Activated CD8-positive, alpha-beta memory T cell treated with anti-CD3 and anti-CD28 coated beads for 48 hours (primary cell): ENCODE measurements at places on chromosomes 1 and 21.

DNA sequence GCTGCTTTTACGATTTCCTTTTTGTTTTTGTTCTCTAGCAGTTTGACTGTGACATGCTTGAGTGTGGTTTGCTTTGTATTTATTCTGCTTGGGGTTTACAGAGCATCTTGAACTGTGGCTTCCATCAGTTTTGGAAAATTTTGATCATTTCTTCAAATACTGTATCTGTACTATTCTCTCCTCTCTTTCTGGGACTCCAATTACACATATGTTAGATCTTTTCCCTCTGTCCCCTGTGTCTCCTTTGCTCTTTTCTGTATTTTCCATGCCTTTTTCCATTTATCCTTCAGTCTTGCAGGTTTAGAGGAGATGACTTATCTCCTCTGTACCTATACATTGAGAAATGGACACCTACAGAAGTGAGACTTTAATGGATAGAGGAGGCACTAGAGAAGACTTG, 31.7 kb downstream of the COQ8A start:
- DNase-seq, result no peak

- DNase-seq, result no peak
These were observed 26.5 kb downstream of the CAP1 start for GRCh38 chr1:40067023-40067422.

GRCh38 chr1:54558434-54559030, 10.5 kb downstream of the ACOT11 start:
- no peak for DNase-seq

DNA sequence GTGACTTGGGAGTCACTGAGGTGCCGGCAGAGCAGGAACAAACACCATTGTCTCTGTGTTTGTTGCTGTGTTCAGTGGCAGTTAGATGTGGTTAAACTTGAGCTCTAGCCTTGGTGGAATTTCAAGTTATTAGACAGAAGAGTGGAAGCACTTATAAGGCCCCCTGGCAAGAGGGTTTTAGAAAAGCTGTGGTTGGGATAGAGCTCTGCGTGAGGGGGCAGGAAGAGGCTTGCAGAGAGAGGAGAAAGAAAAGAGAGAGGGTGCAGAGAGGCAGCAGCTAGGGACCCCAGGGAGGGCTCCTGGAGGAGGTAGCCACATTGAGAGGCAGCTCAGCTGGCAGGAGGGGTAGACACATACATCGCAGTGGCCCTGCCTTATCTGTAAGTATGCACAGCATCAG, 128.2 kb downstream of the GALNT2 start:
- no peak for DNase-seq

GRCh38 chr1:184861755-184862336, 107.2 kb upstream of the EDEM3 start:
- DNase-seq, result no peak

DNA sequence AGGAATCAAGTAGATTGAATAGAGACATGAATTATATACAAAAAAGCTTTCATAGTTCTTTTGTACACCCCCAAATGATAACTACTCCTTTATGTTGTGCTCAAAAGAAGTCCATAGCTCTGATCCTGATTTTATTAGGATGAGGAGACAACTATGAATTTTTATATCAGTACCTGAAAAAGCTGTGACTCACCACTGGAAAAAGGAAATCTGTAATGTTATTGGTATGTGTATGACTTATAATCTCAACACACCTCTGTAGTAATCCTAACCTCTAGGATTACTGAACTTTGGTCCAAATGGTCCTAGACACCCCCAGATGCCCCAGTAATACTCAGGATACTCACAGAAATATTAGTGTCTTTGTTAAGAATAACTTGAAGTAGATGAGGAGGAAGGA, 10.2 kb downstream of the PRKAB2 start:
- DNase-seq, result no peak

- DNase-seq, result no peak
These were observed 154.3 kb downstream of the PDE4B start for GRCh38 chr1:65946960-65947359.

- no peak for DNase-seq
These were observed 155.8 kb downstream of the TRABD2B start for GRCh38 chr1:47841356-47841755.

DNA sequence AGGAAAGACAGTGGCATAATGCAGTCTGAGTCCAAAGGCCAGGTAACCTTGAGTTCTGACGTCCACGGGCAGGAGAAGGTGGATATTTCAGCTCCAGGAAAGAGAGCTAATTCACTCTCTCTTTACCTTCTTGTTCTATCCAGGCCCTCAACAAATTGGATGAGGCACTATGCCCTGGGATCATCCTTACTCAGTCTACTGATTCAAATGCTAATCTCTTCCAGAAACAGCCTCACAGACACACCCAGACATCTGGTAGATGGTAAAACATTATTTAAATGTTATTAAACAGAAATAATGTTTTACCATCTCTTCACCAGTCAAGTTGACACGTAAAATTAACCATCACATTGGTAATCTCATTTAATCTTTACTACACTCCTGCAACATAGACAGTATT, 73.0 kb downstream of the RBM11 start:
- no peak for DNase-seq

GRCh38 chr1:187092104-187092503, 263.4 kb downstream of the PLA2G4A start:
- no peak for DNase-seq

GRCh38 chr1:183543619-183544204, 46.5 kb downstream of the NCF2 start:
- no peak for DNase-seq

- DNase-seq, result no peak
These were observed 5.5 kb downstream of the TSEN15 start for GRCh38 chr1:184056921-184057555.

DNA sequence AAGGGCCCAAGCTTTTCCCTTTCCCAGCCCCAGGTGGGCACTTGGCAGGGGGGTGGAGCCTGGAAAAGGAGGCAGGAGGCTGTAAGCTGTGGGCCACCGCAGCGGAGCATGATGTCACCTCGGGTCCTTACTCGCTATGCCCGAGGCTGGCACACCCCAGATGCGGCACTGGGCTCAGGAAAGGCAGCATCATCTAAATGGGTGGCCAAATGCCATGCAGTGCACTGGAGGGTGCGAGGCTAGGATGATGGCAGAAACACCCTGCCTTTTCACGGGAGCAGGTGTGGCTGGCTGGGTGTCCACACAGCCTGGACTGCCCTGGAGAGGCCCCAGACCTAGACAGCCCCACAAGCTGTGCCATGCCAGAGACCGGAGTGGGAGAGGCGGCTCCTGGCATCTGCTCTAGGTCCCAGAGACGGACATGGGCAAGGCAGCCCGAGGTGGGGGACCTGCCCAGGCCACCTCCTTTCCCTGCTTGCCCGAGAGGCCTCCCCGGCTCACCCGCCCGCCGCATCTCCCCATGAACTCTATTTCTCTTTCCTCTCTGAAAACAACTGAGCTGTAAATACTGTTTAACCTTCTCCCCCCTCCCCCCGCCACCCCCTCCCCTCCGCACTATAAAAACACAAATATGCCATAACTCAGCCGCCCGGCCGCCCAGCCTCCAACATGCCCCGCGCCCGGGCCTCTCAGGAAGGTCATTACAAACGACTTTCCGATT, 124.7 kb downstream of the CASZ1 start:
- no peak for DNase-seq

- peak; percentile 45 for DNase-seq
These were observed 2.9 kb downstream of the GFI1 start for GRCh38 chr1:92483610-92484471.

GRCh38 chr1:84665703-84666317, 24.5 kb downstream of the SSX2IP start:
- DNase-seq, result no peak

DNA sequence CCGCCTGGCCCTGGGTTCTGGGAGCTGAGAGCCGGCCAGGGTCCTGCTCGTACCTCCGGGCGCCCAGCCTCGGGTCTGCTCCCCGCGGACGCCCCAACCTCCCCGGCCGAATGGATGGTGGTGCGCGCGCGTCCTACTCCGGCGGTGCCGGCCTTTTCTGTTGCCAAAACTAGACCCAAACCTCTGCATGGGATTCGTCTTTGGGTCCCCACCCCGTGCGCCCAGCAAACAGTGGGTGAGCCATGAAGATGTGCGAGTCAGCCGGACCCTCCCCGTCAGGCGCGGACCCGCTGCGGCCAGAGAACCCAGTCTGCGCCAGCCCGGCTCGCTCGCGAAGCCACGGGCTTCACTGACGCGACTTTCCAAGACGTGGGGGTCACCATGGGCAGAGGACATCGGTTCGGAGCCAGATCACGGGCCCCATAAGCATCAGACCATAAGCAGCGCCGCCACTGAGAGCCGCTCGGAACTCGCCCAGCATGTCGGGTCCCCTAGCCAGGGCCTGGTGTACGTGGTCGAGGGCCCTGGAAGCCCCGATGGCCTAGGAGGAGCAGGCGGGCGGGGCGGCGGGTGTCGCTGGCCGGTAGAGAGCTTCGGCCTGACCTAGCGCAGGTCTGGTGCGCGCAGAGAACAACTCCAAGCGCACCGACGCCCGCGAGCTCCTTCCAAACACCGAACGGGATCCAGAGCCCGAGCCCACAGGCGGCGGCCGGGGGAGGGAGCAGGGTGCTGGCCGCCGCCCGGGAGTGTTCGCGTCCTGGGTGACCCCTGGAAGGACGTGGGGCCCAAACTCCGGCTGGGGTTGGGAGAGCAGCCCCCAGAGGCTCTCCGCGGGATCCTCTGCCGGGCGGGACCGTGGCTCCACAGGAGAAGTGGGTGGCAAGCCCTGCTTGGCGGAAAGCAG, 1.0 kb upstream of the TP73 start:
- DNase-seq, result no peak

GRCh38 chr21:8993284-8993942, 1528.0 kb upstream of the TPTE start:
- DNase-seq, result no peak

DNA sequence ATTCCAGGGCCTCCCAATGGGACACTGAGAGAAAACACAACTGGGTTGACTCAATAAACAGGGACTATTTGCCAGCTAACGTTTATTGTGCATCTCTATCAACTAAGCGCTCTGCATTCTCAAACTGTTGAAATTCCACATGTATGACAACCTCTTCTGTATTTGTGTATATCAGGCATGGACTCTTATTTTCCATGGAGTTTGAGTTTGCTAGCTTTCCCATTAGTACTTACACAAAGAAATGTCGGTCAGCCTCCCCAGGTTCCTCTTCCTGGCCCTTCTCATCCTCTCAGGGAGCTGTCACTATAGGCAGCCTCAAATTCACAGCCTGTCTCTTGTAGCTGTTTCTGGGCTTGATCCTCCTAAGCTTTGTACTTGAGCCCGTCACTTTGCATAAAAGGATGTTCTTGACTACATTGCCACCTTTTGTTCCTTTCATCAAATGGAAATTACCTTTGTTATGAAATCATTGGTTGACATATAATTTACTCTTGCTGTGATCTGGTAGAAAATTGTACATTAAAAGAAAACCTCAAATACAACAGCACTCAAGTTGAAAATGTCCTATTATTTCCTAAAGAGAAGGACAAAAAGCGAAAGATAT, 60.0 kb upstream of the NTPCR start:
- DNase-seq, result no peak

DNA sequence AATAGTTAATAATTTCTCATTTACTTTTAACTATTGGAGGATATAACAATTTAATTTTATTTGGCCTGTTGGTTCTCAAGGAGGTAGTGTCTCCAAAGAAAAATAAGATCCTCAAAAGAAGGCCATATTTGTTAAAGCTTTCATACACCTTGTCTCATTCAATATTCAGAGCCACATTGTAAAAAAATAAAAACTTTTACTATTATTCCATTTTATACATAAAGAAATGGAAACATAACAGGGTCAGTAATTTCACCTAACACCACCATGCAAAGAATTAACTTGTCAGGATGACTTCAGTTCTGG, 40.3 kb upstream of the KCTD3 start:
- DNase-seq, result no peak

DNA sequence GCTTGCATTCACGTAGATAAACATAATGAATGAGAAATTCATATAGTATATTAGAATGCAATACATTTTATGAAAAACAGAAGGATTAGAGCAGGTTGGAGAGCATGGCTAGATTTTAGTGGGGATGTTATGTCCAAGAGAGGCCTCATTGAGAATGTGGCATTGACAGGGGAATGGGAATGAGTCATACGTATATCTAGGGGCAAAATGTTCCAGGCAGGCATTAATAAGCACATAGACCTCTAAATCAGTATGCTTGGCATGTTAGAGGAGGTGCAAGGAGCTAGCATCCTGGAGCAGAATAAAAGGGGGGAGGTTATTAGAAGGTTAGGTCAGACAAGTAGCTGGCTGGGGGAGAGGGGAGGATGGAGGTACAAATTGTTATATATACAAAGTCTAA, 93.0 kb downstream of the USH2A start:
- DNase-seq, result no peak

DNA sequence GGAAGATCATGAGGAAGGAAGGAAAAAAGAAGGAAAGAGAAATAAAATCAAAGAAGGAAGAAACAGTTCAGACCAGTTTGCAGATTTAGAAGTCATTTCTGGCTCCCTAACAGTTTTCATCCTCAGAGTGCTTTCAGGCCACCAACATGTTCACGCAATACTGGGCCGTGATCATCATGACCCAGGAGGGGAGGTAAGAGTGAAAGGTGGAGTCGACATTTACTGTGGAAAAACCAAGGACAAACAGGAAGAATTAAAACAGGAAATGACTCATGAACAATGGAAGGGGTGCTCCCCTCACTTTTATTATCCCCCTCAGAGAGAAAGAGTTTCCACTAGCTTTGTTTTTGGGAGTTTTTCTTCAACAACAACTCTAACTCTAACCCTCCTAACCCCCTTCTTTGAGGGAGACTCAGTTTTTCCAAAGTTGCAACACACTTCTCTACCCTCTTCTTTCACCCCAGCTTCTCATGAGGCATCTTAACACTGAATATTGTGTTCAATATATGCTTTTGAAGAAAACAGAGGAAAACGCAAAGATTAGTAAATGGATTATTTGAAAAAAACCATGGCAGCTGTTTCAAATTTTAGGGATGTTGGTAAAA, 60.4 kb downstream of the VANGL2 start:
- no peak for DNase-seq

DNA sequence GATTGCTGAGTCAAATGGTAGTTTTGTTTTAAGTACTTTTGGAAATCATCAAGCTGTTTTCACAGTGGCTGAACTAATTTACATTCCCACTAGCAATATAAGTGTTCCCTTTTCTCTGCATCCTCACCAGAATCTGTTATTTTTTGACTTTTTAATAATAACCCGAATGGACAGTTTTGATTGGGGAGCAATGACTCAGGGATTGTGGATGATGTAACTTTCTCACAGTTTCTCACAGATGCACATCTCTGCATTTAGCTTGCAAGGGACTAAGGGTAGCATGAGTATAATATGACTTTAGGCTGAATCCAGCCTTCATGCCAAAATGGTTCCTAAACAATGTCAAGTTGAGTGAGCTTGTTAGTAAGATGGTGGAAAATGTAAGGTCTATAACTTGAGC, 90.2 kb downstream of the C4BPA start:
- DNase-seq, result no peak

DNA sequence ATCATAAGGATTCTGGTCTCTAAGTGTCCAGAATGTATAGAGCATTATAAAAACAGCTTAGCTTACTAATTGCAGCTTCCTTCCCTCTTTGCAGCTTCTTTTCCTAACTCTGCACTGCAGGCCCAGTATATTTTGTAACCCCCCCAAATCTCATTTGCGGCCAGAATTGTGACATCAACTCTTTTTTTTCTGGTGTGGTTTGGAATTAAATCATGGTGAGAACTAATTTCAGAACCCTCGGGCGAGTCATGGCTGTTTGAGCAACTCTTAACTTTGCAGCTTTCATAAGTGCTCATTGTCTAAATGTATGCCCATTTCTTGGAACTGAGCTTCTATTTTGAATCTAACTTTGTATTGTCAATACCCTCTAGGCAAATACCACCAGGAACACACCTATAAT, 187.4 kb downstream of the CYYR1 start:
- DNase-seq, result no peak
